ENCODE measurements at places on chromosomes 3 and 15.

- DNase-seq, result no peak
Observed at GRCh38 chr3:69490971-69491370, 105.1 kb upstream of the FRMD4B start.

DNA sequence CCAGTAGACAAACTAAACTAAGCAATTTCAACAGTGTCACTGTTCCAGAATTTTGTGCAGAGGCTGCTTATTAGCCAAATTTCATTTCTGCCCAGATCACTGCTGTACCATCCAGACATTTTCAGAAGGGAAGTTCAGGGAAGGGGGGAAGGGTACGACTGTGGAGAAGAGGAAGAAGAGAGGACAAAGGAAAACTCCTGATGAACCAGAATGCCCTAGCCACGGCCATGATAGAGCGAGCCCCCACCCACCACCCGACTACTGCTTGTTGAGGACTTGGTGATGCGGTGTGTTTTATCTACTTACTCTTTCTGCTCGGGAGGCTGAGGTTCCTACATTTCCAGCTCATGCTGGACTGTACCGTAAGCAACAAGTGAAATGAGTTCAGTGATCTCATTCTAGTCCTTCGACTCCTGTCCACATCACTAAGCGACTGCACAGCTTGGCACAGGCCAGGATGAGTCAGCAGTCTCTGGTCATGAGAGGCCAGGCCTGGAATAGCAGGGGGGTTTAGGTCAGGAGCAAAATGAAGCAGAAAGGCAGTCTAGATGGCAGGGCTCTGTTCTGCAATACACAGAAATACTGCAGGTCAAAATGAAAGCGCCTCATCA, 330.8 kb downstream of the TIGIT start:
- peak; percentile 96 for DNase-seq

DNA sequence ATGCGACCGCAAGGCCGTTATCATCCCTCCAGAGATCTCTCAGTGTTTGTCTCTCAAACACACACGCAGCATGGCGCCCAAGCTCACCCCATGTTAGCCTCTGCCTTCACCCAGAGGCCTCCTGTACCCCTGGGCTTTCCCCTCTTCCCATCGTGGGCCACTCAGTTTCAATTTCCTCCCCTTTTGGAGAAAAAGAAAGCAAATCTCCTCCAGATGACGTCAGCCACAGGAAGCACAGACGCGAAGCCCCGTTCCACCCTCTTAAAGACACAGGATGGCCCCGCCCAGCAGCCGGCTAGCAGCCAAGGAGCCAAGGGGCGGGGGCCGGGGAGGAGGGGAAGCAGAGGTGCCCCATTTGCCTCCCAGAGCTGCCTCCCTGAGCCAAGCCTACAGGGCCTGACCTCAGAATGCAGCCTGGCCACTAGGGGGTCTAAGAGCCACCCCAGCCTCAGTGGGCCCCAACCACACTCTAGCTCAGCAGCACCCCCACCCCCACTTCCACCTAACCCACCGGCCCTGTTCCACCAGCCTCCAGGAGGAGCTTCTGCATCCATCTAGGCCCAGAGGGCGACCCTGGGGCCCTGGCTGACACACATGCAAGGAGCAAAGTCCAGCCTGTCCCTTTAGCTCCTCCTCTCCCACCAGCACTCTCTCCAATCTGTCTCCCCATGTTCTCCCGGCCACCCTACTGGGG, 26.5 kb downstream of the ATRIP start:
- peak; percentile 83 for DNase-seq

GRCh38 chr15:91789136-91789535, 64.4 kb upstream of the SLCO3A1 start:
- no peak for DNase-seq

DNA sequence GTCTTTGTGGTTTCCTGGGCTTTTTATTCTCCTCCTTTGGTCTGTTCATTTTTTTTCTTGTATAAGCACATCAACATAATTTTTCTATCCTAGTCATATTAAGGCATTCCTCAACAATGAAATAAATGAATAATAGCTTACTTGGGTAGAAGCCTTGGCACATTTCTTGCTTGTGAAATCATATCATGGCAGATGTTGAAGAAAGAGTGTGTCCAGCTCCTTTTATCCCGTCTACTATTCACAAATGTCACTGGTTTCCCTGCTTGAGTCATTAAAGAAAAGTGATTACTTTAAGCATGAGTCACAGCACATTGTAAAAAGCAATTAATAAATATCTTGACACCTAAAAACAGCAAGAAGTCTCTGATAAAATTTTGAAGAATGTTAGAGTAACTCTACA, 42.1 kb downstream of the MINAR1 start:
- peak; percentile 42 for DNase-seq

- no peak for DNase-seq
Observed at GRCh38 chr3:179474480-179474879, 23.2 kb upstream of the GNB4 start.

- DNase-seq, result no peak
Observed at GRCh38 chr15:85026304-85027032, 44.8 kb downstream of the PDE8A start.

DNA sequence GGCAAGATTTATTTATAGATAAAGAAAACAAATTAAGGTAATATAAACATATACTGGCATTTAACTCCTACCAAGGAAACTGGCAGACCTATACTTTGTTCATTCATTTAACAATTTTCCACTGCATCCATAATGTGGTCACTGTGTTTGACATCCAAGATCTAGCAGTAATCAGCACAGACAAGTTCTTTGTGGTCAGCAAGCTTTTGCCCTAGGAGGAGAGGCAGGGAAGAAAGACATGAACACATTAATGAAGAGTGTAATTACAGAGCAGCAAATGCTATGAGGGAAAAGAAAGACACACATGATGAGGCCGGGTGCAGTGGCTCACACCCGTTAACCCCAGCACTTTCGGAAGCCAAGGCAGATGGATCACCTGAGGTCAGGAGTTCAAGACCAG, 34.4 kb downstream of the SUCLG2 start:
- DNase-seq, result no peak

DNA sequence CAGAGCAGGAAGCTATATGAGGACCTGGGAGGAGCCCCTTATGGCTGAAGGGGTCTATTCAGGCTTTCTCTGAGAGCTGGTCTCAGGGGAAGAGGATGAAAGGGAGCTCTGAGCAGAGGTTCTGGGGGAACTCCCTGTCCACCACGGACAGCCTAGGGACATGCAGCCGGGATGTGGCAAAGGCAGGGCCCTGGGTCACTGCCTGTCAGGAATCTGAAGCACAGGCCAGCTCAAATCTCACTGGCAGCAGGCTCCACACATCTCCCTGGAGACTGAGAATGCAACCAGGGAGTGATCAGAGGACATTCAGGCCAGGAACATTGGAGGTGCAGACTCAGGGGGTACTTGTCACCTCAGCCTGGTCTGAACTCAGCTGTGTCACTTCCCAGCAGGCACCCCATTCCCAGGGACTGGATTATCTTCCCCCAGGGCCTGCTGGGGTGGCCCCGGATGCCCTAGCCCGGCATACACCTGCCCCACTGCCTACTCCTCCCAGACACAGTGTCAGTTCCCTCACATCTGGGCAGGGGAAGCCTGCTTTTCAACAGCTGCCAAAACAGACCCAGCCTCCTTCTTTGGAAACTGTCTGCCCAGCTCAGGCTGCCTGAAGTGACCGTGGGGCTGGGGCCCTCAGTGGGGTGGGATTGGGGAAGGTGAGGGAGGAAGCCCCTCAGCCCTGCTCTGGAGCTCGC, 18.3 kb upstream of the SEMA3F start:
- DNase-seq, result no peak

DNA sequence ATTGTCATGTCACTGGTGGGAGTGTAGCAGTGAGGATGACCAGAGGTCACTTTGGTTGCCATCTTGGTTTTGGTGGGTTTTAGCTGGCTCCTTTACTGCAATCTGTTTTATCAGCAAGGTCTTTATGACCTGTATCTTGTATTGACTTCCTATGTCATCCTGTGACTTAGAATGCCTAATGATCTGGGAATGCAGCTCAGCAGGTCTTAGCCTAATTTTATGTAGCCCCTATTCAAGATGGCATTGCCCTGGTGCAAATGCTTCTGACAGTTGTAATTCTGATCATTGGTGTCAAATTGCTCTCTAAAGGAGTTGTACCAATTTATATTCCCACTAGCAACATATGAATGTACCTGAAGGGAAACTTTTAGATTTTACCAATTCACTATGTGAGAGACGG, 74.4 kb downstream of the STRIT1 start:
- no peak for DNase-seq

DNA sequence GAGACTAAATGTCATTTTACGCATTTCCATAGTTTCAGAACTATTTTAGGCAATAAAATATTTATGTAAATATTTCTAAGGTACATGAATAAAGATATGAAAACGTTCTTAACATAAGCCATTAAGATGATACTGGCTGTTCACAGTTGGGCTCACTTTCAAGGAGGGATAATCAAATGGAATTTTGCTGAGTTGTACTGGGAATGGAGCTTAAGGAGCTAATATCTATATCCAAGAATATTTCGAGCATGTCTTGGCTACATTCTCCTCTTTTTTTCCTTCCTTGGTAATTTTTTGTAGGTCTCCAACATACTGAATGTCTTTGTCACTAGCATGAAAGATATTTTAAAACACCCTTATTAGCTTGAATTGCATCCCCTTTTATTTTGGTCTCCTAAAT, 383.4 kb downstream of the RAP2B start:
- no peak for DNase-seq

Data from GM04504 (cell line).